ENCODE measurements at places on chromosomes 1 and 21.

GRCh38 chr1:169466259-169467230, 19.2 kb downstream of the SLC19A2 start:
- no peak for DNase-seq

- DNase-seq: no peak
These were observed 30.7 kb downstream of the PPP2R5A start for GRCh38 chr1:212315907-212316306.

DNA sequence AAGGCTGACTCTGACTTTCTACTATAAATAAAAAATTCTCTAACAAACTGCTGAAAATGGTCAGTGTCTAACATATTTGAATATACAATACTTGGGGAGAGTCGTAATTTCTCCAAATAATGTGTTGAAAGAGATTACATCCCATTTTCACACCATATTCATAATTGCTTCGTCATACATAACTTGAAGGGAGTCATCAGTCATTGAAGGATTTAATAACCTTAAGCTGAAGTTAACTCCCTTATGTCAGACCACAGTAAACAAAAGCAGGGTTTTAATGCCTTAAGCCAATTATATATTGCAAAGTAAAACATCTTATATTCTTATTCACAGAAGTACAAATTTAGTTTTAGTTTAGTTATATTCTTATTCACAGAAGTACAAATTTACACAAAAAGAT, 129.9 kb downstream of the RERE start:
- no peak for DNase-seq

- DNase-seq: no peak
These were observed 11.0 kb downstream of the TOR1AIP2 start for GRCh38 chr1:179866616-179867015.

GRCh38 chr1:88787023-88787903, 103.2 kb downstream of the PKN2 start:
- no peak for DNase-seq

DNA sequence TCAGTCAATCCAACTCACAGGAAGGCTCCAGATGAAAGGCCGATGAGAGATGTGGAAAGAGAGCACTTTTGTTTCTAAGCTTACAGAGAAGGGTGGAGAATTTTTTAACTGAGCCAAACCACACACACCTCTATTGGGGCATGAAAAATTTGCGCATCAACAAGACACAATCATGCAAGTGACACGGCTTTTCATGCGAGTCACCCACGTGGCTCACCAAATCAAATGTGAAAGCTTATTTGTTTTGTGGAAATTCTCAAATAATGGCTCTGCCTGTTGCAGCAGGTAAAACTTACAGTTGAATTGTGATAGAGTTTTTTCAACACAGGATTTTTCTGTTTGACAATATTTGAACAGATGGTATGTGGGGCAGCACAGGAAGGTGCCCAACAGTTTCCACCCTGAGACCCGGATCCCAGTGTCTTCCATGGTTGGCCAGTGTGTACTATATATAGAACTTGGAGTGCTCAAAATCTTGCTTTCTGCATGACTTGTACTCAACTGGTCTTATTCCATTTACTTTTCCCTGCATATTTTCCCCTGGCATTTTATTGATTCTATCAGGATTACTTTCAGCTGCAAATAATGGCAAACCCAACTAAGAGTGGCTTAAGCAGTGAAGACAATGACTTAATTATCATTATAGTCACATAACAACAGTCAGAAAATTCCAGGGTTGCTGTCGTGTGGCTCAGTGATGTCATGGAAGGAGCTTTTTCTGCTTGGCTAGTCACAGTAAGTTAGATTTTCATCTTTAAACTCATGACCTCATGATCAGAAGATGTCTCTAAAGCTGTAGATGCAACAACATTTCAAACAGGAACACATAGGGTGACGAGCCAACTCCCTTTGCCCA, 90.6 kb upstream of the SIM2 start:
- DNase-seq: no peak

DNA sequence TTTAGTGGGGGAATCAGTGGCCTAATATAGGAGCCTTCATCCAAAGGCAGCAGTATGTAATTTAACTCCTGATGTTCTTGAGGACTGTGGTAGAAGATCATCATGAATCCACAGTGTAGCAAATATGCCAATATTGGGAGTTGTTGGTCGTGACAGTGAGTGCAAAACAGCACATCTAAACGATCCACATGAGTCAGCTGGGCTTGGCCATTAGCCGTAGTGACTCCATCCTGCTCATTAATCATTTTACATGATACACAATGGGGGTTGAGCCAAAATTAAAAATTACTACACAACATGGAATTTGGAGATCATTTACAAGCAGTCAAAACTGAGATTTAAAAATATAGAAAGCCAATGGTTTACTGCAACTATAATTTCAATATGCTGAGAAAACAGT, 653.9 kb upstream of the CAMK1G start:
- no peak for DNase-seq

- no peak for DNase-seq
These were observed 61.6 kb downstream of the S100B start for GRCh38 chr21:46543306-46543705.

DNA sequence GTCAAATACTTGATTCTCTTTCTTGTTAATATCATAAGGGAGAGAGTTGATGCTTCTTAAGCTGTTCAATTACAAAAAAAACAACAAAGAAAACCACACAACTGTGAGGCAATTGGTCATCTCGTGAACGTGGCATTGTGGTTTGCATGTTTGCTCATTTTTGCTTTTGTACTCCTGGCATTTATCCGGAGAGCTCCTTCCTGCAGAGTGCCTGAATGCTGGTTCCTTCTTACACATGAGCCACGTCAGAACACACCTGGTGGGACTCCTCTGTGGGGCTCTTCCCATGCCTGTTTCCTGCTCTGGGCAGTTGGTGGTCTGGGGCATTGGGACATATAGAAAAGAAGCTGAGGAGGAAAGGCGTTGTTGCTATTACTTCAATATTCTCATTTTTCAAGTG, 25.7 kb downstream of the KCNK1 start:
- DNase-seq: no peak

GRCh38 chr1:214432245-214432644, 119.2 kb downstream of the PTPN14 start:
- no peak for DNase-seq

- no peak for DNase-seq
These were observed 1.9 kb downstream of the SLC39A1 start for GRCh38 chr1:153961421-153961820.

DNA sequence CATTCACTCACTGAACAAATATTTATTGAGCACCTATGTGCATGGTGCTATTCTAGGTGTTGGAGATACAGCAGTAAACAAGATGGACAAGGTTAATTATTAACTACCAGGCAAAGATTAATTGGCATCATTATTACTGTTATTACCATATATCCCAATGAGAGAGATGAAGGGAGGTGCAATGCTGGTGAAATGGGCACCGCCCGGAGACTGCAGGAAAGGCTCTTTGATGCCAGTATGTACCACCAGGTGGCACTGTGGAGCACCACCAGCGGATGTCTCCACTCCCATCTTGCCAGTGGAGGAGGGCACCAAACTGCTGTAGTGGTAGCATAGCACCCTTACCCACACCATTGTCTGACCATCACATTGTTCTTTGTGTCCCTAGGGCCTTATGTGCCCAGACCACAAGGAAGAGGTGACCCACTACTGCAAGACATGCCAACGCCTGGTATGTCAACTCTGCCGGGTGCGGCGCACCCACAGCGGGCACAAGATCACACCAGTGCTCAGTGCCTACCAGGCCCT, 3.0 kb downstream of the TRIM46 start:
- DNase-seq: peak; percentile 91

GRCh38 chr1:161772397-161772796, 6.3 kb downstream of the ATF6 start:
- DNase-seq: no peak

DNA sequence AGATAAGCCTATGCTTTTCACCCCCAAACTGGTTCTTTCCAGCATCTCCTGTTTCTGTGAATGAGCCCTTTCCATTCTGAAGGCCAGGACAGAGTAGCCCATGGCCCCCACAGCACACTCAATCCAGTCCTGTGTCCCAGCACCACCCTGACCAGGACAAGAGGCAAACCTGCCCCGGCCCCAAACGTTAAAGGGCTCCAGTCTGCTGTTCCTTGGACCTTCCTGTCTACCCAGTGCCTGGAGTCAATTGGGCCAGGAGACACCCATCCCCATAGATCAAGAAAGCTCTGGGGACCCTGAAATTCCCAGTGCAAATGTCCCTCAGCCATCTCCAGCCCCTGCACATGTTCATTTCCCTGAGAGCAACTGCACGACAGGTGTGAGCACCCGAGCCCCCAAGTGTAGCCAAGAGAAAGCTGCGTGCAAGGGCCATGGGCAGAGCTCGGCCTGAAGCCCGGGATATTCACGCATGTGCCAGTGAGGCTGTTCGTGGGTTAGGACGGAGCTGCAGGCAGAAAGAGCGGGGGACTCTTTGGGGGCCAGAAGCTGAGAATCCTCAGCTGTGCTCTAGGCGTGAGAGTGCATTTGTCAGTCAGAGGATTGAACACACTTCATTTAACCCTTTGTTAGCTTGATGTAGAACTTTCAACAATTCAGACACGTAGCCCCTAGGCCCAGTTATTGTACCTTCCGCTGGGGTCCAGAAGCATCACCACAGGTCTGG, 4.2 kb upstream of the RIPK4 start:
- DNase-seq: no peak

DNA sequence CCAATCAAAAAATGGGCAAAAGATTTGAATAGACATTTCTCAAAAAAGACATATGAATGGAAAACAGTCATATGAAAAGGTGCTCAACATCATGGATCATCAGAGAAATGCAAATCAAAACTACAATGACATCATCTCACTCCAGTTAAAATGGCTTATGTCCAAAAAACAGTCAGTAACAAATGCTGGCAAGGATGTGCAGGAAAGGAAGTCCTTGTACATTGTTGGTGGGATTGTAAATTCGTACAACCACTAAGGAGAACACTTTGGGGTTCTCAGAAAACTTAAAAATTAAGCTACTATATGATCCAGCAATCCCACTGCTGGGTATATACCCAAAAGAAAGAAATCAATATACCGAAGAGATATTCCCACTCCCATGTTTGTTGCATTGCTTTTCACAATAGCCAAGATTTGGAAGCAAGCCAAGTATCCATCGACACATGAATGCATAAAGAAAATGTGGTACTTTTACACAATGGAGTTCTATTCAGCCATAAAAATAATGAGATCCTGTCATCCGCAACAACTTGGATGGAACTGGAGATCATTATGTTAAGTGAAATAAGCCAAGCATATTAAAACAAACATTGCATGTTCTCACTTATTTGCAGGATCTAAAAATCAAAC, 17.9 kb downstream of the GBP5 start:
- no peak for DNase-seq
